Activated naive CD4-positive, alpha-beta T cell (primary cell): ENCODE measurements at places on chromosomes 2 and 18.

DNA sequence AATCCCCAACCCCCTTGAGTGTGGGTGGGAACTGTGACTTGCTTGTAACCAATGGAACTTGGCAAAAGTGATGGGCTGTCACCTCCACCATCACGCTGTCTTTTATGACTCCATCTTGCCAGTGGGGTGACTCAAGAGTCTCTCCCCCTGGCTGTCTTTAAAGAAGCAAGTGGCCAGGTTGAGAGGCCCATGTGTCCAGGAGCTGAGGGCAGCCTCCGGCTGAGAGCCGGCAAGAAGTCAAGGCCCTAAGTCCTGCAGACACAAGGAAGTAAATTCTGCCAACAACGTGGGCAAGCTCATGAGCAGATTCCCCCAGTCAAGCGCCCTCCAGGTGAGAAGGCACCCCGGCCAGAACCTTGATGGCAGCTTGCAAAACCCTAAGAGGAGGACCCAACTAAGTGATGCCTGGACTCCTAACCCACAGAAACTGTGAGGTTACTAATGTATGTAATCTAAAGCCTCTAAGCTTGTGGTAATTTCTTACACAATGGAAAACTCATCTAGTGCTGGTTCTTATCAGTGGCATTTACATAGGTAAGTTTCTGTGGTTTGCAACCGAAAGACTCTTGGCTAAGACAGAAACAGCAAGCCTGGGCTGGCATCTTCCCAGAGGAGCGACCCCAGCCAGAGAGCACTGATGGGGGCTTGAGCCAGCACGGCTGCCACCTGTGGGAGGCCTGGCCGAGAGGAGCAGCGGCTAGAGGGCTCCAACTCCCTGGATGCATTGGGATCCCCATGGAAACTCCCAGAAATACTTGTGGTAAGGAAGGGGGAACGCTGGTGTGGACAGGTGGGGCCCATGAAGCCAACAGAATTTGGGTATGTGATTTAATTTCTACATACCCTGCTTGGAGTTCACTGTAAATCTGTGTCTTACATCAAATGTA is 49.3 kb downstream of the CIB4 start:
- DNase-seq: no peak

DNA sequence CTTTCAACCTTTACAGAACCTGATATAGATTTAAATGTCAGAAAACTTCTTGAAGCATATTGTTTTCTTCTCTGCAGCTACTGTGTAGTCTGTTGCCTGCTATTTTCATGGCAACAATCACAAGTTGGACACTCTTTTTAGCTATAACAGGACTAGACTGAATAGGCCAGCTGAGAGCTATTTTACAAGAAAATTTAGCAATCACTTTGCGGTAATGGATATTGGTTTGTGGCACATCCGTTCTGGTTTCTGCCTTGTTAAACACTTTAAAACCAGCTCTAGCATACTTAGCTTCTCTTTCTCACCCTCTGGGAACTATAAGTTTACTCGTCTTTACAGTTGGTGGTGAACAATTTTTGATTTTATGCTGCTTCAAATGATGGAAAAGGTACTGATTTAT is 125.7 kb downstream of the MAP2 start:
- DNase-seq: no peak

GRCh38 chr2:241980193-241980592 is 110.7 kb downstream of the RTP5 start:
- no peak for DNase-seq

- DNase-seq: no peak
Measured at GRCh38 chr2:41735476-41735875, 312.3 kb upstream of the PKDCC start.

DNA sequence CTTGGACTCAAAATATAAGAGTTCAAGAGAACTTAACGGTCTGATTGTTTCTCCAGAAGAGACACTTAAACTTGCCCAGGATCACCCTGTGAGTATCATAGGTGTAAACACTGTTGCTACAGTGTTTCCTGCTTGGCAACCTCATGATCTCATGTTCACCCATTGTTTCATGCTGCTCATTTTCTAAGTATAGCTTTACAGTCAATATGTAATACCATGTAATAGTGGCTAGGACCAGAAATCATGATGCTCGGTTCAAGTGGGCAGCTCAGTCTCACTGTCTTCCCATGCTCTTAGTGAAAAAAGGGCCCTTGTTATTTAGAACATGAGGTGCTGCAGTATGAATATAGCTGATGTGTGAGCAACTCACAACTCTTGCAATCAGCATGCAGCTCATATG is 157.5 kb downstream of the CERS6 start:
- DNase-seq: no peak

- DNase-seq: no peak
Measured at GRCh38 chr2:77434880-77435279, 87.3 kb downstream of the LRRTM4 start.

DNA sequence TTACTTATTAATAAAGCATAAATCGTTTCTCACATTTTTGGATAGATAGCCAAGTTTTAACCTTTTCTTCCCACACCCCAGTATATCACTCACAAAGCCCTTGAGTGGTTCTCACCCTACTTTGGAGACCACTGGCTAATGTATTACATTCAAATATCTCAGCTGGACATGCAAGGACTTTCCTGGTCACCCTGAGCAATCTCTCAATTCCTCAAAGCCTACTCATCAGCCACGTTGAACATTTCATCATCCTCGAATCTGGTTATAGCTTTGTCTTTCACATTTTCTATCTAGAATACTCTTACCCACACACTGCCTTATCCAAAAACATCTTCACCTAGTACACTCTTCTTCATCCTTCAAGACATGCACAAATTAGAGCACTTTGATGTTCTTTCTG is 71.1 kb upstream of the MAPRE2 start:
- no peak for DNase-seq
